Progenitor cell of endocrine pancreas (in vitro differentiated cells): ENCODE measurements at places on chromosomes 1 and 21. TPM values are rescaled to one million over a fixed set of nuclear protein-coding genes. Genes with fewer than 3 reads are reported as not detected.

GRCh38 chr1:205274041-205274691 lies 46.4 kb downstream of the TMCC2 start:
- no peak overlapping the region for H3K4me3 ChIP-seq
- peak overlapping the region; percentile 37 for H3K27ac ChIP-seq
- DNase-seq: no peak
- H3K27me3 ChIP-seq: peaks cover 5% of the 10 kb centered on the region
- peaks cover 2% of the 10 kb centered on the region for H3K36me3 ChIP-seq

DNA sequence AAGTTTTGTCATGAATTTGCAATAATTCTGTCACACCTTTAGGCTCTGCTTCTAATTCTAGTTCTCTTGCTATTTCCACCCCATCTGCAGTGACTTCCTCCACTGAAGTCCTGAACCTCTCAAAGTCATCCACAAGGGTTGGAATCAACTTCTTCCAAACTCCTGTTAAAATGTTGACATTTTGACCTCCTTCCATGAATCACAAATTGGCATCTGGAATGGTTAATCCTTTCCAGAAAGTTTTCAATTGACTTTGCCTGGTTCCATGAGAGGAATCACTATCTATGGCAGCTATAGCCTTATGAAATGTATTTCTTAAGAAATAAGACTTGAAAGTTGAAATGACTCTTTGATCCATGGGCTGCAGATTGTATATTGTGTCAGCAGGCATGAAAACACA lies 19.7 kb upstream of the SFT2D2 start:
- no peak overlapping the region for H3K4me3 ChIP-seq
- H3K27ac ChIP-seq: no peak overlapping the region

DNA sequence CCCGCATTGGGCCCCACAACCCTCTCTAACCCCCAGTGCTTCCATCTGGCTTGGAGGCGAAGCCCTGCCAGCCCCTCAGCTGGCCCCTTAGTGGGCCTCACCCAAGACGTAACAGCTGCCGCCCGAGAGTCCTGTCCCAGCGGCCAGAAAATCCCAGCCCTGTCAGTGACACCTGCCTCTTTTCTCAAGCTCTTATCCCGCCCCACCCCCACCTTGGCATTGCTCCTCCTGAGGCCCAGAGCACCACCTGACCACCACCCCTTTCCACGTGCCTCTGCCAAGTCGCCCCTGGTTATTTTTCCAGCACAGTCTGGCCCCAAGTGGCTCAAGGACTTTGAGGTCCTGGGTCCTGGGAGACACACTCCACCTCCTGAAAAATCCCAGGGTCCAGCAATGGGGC lies 5.9 kb upstream of the CTRC start:
- H3K36me3 ChIP-seq: no peaks in the 10 kb centered on the region
- H3K27ac ChIP-seq: peak overlapping the region; percentile 89
- H3K27me3 ChIP-seq: no peaks in the 10 kb centered on the region
- no peak for DNase-seq
- peaks cover 5% of the 10 kb centered on the region for H3K4me1 ChIP-seq

GRCh38 chr1:244339776-244340175 lies 111.9 kb downstream of the ADSS2 start:
- H3K27ac ChIP-seq: no peak overlapping the region
- peaks cover 9% of the 10 kb centered on the region for H3K4me1 ChIP-seq
- DNase-seq: no peak
- H3K4me3 ChIP-seq: no peak overlapping the region
- no peaks in the 10 kb centered on the region for H3K36me3 ChIP-seq

DNA sequence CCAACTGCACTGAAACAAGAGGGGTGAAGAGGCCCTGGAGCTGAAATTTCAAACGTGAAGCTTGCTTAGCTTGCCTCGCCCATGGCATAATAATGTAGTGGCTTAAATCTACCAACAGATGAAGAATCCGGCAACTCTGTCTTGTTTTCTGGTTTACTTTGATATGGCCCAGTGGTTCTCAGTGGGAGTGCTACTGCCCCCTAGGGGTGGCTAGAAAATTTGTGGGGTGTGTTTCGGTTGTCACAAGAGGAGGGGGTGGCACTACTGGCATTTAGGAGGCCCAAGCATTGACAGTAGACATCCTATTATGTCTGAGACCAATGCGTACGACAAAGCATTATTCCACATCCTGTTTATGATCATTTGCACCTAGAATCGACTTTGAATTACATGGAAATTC lies 51.9 kb upstream of the C8B start:
- no peaks in the 10 kb centered on the region for H3K36me3 ChIP-seq
- no peaks in the 10 kb centered on the region for H3K4me1 ChIP-seq
- H3K4me3 ChIP-seq: no peak overlapping the region
- no peak for DNase-seq
- H3K27me3 ChIP-seq: no peaks in the 10 kb centered on the region
- H3K27ac ChIP-seq: no peak overlapping the region

DNA sequence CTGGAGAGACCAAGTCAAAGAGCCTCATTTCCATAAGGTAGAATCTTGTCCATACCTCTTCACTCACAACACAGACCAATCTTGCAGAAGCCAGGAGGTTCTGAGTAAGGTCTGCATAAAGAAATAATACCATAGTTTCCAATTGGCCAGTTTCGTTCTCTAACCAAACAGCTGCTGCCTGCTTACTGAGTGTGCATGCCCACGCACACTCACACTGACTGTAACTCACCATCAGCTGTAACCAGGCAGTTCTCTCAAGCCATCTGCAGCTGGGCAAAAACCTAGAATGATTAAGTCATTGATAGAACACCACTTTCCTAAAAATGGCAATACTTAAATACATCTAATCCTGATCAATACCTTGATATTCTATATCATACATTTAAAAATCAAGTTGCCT lies 106.6 kb upstream of the VAV3 start:
- H3K27ac ChIP-seq: no peak overlapping the region
- no peak for DNase-seq
- H3K27me3 ChIP-seq: peaks cover 16% of the 10 kb centered on the region
- H3K4me1 ChIP-seq: peaks cover 1% of the 10 kb centered on the region

- H3K27me3 ChIP-seq: no peaks in the 10 kb centered on the region
- H3K36me3 ChIP-seq: peaks cover 46% of the 10 kb centered on the region
- no peak for DNase-seq
- H3K27ac ChIP-seq: no peak overlapping the region
- no peak overlapping the region for H3K4me3 ChIP-seq
Measured at GRCh38 chr1:204443260-204443619, 31.6 kb upstream of the PPP1R15B start.

- DNase-seq: no peak
- no peak overlapping the region for H3K4me3 ChIP-seq
- H3K27ac ChIP-seq: no peak overlapping the region
- H3K4me1 ChIP-seq: peaks cover 14% of the 10 kb centered on the region
- peaks cover 4% of the 10 kb centered on the region for H3K27me3 ChIP-seq
- peaks cover 6% of the 10 kb centered on the region for H3K36me3 ChIP-seq
Measured at GRCh38 chr1:233617025-233617424, 3.1 kb downstream of the KCNK1 start.

TTC22 gene
- total RNA-seq: 2.4 TPM in 2 replicates

S100A7A gene
- not detected in 2 replicates for total RNA-seq

CCDC185 gene
- not detected in 2 replicates for total RNA-seq

LORICRIN gene
- not detected in 2 replicates for total RNA-seq
